ENCODE measurements at places on chromosomes 3 and 15.
A peak's percentile ranks its signal among the peaks of the same experiment; 100 is the strongest.

- DNase-seq: no peak
Observed at GRCh38 chr3:174620138-174620537, 239.0 kb upstream of the NAALADL2 start.

DNA sequence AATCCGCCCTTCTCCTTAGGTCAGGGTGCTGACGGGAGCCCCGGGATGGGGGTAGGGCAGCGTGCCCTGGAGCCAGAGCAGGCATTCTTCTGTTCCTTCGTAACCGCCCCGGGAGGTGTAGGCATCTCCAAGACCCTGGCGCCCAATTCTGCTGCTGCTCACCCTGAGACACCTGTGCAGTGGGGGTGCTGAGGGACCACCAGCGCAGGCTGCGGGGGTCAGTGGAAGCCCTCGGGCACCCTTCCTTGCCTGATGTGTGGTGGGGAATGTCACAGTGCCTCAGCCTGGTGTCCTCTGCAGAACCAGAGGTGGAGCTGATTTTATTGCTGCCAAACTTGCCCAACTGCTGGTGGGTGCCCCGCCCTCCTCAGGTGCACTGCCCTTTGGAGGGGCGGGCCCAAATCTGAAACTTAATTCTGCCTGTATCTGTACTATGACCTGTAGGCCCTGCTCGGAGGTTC lies 7.3 kb downstream of the CSK start:
- no peak for DNase-seq

DNA sequence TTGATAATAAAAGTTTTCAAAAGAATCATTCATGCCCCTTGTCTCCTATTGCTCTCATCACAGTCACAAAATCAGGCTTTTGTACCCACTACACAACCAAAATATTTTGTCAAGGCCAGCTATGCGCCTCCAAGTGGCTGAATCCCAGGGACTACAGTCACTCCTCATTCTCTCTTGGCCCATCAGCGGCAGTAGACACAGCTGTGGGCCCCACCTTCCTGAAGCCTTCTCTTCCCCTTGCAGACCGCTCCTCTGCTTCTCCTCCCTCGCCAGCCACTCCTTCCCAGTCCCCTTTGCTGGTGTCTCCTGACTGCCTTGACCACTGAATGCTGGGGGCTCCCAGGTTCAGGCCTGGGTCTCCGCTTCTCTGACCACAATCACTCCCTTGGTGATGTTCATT lies 52.1 kb downstream of the LSM3 start:
- no peak for DNase-seq

GRCh38 chr15:81223346-81223971 lies 26.8 kb downstream of the IL16 start:
- no peak for DNase-seq

DNA sequence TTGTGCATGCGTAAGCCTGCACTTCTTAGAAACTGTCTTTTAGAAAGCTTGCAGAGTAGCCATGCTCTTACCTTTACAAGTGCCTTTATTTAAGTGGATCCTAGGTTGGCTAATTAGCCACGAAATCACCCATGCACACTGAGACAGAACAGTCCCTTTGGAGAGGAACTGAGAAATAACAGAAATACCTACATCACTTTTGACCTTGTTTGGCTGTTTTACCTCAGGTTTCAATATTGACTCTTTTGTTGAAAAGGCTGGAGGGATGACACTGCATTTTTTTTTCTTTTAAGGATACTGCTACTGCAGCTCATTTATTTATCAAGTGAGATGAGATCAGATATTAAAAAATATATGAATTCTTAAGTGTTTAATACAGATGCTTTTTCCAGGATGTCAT lies 155.6 kb upstream of the GOLIM4 start:
- no peak for DNase-seq

GRCh38 chr3:186432189-186432588 lies 70.2 kb upstream of the DGKG start:
- no peak for DNase-seq

DNA sequence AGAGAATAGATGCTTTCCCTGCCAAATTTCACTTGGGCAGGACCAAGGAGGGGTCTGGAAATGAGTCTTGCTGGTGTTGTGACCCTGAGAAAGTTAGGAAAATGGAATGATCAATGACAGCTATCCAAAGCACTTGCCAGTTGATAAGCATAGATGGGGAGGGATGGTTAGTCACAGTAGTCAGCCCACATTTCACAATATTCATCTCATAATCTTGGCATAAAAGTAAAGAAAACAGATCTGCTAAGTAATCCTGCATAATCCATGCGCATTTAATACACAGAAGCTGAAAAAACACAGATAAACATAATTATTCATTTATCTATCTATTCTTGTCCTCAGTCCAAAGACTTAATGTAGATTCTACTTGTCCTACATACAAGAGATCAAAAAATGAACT lies 184.1 kb downstream of the ZIC4 start:
- no peak for DNase-seq

DNA sequence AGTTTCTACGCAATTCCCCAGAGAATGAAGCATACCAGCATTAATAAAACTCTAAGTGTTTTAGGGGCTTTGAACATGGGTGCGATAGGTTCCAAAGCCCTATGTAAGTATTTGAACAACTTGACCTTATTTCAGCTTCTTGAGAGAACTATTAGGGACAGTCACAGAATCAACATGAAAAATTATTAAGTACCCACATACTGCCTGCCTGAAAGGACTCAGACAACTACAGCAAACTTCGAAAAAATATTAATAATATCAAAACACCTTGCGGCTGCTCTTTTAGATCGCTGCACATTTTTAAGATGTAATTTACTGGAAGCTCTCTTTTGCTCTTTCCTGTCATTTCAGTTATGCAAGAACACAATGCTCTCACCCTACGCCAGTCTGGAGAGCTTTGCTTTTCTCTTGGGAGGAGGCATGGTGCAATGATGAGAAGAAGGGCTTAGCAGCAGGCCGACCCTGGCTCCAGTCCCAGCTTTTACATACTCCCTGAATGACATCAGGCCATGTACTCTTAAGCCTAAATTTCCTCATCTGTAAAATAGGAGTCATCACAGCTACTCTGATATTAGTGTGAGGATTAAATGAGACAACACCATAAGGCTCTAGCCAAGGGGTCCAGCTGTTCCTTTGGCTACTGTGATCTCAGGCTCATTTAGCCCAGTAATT lies 640.7 kb downstream of the FHIT start:
- DNase-seq: no peak

- no peak for DNase-seq
Observed at GRCh38 chr15:45346381-45346780, 32.0 kb downstream of the GATM start.

DNA sequence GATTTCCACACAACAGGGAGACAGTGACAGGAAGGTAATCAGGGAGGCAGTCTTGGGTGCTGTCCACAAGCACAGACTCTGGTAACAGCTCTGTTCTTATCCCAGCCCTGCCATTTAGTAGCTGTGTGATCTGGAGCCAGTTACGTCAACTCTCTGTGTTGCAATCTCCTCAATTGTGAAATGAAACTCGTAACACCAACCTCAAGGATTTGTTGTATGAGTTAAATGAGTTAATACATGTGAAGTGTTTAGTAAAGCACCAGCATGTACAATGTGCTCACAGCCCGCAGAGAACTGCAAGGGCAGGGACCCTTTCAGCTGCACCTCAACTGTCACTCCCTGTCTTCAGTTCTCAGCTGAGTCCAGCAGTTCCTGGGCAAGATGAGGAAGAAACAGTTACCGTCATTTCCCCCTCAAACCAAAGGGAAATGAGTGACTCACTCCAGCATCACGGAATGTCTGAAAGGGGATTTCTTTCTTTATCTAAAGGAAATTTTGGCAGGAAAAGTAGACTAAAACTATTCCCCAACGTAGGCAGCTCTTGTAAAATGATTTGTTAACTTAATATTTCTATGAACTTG lies 39.9 kb upstream of the MB21D2 start:
- DNase-seq: no peak

DNA sequence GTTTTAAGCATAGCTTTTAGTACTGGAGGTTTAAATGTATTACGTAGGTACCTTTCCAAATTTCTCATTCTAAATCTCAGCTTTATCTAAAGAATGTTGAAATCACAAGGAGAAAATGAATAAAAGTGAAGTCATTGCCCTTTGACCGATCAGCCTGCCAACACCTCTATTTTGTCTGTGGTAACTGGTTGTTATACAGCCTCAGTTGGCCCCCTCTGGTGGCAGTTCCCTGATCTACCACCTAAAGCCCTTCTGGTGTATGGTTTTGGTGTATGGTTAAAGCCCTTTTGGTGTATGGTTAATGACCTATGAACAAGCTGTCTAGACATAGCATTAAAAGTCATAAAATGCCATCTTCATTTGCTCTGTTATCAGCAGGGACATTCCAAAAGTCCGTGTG lies 378.2 kb upstream of the AZI2 start:
- peak; percentile 1 for DNase-seq

GRCh38 chr3:166864473-166865467 lies 515.3 kb downstream of the ZBBX start:
- no peak for DNase-seq

DNA sequence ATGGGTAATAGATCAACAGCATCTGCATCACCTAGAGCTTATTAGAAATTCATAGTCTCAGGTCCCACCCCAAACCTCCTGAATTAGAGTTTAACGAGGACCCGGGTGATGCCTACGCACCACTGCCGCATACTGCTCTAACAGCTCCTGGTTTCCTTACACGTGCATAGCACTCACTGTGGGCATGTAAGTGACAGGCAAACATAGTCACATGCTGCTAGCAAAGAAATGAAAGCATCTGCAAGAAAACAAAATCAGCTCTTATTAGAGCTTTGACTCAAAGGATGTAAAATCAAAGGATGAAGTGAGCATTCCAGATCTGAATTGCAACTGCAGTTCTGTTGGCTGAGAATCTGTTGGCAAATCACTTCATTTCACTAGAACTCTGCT lies 19.1 kb upstream of the RIOX2 start:
- DNase-seq: no peak

- no peak for DNase-seq
Observed at GRCh38 chr3:87765256-87765655, 293.5 kb downstream of the CGGBP1 start.

- no peak for DNase-seq
Observed at GRCh38 chr15:48433226-48433886, 102.1 kb downstream of the DUT start.

DNA sequence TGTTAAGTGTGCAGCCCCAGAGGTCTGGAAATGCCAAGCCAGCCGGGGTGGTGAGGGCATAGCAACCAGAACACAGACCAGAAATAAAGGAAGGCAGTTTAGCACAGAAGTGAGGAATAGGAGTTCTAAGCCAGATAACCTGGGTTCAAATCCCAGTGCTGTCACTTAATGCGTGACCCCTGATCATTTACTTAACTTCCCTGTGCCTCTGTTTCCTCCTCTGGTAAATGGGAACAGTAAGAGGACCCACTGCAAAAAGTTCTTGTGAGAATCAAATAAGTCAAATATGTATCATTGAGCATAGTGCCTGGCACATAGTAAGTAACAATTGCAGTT lies 125.2 kb upstream of the ARHGEF3 start:
- DNase-seq: no peak

- DNase-seq: no peak
Observed at GRCh38 chr3:157087373-157087772, 72.6 kb downstream of the CCNL1 start.

DNA sequence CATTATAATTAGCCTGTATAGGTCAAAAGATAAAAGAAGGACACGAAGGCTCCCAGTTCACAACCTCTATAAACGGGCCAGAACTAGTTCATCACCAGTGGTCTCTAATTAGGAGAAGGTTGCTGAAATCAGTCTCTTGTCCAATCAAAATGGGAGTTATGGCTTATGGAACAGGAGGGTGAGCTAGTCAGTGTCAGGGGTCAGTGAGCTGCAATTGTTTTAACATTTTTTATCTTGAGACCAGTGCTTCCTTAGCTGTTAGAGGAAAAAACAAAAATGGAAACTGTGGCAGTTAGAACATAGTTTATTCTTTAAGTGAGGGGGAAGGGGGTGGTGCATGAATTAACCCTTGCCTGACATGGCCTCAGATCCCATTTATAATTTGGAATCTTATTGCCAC lies 141.7 kb downstream of the KCNMB2 start:
- DNase-seq: no peak

GRCh38 chr3:101719604-101720185 lies 4.7 kb upstream of the CEP97 start:
- DNase-seq: no peak

DNA sequence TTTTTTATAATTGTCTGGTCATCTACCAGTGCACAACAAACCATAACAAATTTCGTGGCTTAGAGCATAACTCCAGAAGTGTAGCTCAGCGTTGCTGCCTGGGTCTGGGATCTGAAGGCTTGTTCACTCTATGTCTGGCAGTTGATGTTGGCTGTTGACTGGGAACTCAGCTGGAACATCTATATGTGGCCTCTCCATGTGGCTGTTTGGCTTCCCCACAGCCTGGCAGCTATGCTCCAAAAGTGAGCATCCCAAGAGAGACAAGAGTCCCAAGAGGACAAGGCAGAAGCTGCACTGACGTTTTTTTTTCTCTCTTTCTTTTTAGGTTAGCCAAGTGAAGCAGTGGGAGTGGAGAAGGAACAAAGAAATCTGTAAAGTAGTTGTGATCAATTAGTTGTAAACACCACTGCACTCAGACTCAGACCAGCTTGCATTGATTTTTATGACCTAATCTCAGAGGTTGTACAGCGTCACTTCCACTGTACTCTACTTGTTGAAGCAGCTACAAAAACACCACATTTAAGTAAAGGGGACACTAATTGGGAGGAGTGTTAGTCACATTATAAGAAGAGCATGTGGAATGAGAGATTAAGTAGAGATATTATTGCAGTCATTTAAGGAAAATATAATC lies 2.5 kb upstream of the GPR176 start:
- no peak for DNase-seq

DNA sequence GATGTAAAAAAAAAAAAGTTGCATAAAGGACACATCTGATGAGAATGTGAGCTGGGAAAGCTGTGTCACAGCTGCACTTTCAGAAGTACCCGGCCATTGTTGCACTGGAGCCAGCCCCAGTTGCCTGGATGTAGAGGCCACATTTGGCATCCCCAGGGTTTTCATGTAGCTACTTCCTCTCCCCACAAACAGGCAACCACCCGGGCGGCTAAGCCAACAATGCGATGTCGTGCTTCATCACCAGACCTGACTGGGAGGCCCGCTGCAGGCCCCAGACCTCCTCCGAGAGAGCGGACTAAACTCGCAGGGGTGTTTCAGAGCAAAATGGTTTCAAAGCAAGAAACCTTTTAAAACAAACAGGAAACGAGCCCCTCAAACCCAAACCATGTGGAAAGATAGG lies 142.3 kb downstream of the TMCO5A start:
- no peak for DNase-seq

DNA sequence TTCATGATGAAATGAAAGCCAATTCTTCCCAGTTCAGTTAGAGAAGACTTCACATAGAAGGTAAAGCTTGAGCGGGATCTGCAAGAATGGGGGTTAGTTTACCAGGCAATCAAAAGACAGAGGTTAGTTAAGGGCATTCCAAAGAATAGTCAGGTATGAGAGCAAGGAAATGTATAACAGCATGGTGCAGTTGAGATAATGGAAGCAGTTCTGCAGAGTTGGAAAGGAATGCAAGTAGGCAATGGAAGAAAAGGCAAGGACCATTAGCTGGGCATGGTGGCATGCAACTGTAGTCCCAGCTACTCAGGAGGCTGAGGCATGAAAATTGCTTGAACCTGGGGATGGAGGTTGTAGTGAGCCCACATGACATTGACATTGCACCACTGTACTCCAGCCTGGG lies 55.0 kb downstream of the LSAMP start:
- no peak for DNase-seq

- no peak for DNase-seq
Observed at GRCh38 chr3:151866711-151867410, 6.6 kb upstream of the SUCNR1 start.

Measured in activated CD4-positive, alpha-beta T cell treated with anti-CD3 and anti-CD28 coated beads for 24 hours (primary cell).